ENCODE measurements at places on chromosomes 3 and 15.

- DNase-seq: peak; percentile 89
Observed at GRCh38 chr3:130093741-130094391, 12.2 kb downstream of the ALG1L2 start.

DNA sequence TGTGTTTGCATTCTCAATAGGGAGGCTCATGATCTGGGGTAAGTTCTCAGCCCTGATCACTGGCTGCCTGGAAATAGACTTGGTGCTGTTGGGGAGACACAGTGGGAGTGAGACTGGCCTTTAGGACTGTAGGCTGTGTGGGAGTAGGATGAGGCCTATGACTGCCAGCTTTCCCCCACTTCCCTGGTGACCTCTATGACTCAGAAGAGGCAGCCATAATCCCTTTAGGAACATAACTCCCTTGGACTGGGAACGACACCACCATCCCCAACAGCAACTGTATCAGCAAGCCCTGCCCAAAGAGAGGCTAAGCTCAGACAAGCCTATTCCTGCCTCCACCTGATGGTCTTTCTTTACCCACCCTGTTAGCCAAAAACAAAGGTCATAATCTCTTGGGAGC, 91.3 kb downstream of the SUCNR1 start:
- DNase-seq: no peak

GRCh38 chr3:150036780-150037179, 66.1 kb upstream of the PFN2 start:
- no peak for DNase-seq

DNA sequence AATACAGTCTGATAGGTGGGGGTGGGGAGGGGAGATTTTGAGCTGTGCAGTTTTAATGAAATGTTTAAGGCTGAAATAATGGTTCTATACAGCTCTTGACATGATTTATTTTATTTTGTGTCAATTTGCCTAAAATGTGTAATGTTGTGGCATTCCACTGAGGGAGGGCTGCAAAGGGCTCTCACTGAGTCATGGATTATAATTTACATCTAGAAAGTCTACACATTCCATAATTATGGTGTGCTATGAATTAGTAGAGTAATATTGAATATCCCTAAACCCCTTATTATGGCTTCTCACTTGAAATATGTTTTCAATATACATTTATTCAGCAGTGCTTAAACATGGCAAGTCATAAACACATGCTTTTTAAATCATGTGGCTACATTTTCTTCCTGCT, 103.9 kb downstream of the RARB start:
- no peak for DNase-seq

DNA sequence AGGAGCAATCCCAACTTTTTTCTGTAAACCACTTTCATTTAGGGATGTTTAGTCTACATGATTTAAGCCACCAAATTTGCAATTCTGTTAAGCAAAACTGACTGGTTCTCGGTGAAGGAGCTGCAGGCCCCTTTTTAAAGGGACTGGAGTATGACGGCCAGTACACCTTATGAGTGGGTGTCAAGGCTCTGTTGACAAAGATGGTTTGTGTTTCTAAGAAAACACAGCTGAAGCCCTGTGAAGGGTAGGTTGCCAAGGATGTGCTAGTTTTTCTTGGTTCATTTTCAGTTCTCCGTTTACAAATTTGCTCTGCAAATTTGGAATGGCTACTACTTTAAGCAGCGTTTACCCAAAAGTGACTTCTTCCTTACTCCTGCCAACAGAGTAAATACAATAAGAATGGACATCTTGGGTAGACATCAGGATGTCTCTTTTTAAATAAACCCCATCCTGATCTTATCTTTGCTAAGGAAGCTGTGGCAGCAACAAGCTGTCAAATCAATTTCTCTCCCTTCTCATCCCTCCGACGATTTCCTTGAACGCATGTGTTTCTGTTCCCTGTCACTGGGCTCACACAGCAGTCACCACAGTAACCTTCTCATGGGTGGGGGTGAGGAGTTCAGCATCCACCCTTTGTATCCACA, 58.2 kb upstream of the CMTM8 start:
- no peak for DNase-seq

All from HL-60 (cell line).